Prostate gland (tissue), 2 donors: ENCODE measurements at places on chromosomes 7 and 10. TPM values are rescaled to one million over a fixed set of nuclear protein-coding genes. Genes with fewer than 3 reads are reported as not detected.
A peak's percentile ranks its signal among the peaks of the same experiment; 100 is the strongest.

GRCh38 chr7:66452165-66452564 is 176.5 kb upstream of the KCTD7 start:
- H3K27ac ChIP-seq = no peak overlapping the region
- no peaks in the 10 kb centered on the region for H3K27me3 ChIP-seq
- no peak for DNase-seq
- H3K36me3 ChIP-seq = no peaks in the 10 kb centered on the region

- no peaks in the 10 kb centered on the region for H3K36me3 ChIP-seq
- no peak overlapping the region for H3K27ac ChIP-seq
- H3K4me1 ChIP-seq = no peaks in the 10 kb centered on the region
- no peak for DNase-seq
- no peaks in the 10 kb centered on the region for H3K27me3 ChIP-seq
- no peak overlapping the region for H3K4me3 ChIP-seq
These were observed 30.2 kb upstream of the INSIG1 start for GRCh38 chr7:155267436-155267835.

GRCh38 chr10:97426776-97427570 is 982 bp downstream of the PGAM1 start:
- H3K27me3 ChIP-seq = no peaks in the 10 kb centered on the region
- peak overlapping the region; percentile 83 for H3K27ac ChIP-seq
- H3K4me3 ChIP-seq = peak overlapping the region; percentile 56

- H3K27ac ChIP-seq = no peak overlapping the region
- H3K4me1 ChIP-seq = peaks cover 3% of the 10 kb centered on the region
- H3K36me3 ChIP-seq = no peaks in the 10 kb centered on the region
- DNase-seq = no peak
These were observed 127.2 kb downstream of the LRRC4 start for GRCh38 chr7:127903892-127904669.

DNA sequence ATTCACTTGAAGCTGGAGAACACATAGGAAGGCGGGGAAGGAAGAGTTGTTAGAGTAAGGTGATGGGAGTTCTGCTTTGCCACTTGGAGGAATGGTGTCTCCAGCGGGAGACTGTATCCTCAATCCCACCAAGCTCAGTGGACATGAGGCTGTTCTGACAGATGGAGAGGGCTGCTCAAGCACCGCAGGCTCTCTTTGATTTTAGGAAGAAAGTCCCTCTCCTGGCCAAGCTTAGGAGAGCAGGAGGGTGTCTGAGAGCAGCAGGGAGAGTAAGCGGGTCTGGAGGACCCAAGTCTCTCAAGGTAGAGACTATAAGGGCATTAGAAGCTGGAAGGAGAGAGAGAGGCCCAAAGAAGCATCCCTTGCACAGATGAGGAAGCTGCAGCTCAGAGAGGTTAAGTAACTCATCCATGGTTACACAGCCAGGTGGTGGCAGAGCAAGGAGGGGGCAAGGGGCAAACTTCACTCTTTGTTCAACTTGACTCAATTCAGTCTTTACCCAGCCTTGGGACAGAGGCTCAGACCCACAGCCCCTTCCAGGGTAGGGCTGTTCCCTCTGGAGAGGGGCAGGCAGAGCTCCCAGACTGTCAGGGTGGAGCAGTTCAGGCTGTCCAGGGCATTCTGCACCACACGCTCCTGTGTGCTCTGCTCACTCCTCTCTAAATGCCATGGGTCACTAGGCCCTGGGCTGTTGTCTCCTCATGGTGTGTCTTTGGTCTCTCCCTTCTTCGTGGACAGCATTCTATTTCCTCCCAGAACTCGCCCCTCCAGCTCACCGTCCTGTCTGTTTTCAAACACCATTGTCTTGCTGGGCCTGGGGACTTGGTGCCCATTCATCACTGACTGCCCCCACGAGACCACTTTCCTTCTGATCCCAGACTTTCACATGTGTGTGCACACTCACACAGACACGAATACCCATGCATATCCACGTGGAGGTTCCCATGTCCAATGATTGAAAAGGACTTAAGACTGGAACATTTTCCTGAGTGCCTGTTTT is 8.9 kb downstream of the CHAT start:
- no peaks in the 10 kb centered on the region for H3K36me3 ChIP-seq
- H3K4me3 ChIP-seq = no peak overlapping the region
- no peaks in the 10 kb centered on the region for H3K4me1 ChIP-seq
- DNase-seq = no peak

GRCh38 chr10:70726909-70727495 is 54.7 kb downstream of the ADAMTS14 start:
- H3K4me3 ChIP-seq = no peak overlapping the region
- H3K27ac ChIP-seq = no peak overlapping the region
- H3K36me3 ChIP-seq = no peaks in the 10 kb centered on the region
- no peaks in the 10 kb centered on the region for H3K27me3 ChIP-seq
- DNase-seq = no peak

GRCh38 chr7:75937958-75938786 is 23.2 kb downstream of the POR start:
- H3K27me3 ChIP-seq = no peaks in the 10 kb centered on the region
- no peak for DNase-seq
- no peak overlapping the region for H3K4me3 ChIP-seq
- H3K4me1 ChIP-seq = no peaks in the 10 kb centered on the region

DNA sequence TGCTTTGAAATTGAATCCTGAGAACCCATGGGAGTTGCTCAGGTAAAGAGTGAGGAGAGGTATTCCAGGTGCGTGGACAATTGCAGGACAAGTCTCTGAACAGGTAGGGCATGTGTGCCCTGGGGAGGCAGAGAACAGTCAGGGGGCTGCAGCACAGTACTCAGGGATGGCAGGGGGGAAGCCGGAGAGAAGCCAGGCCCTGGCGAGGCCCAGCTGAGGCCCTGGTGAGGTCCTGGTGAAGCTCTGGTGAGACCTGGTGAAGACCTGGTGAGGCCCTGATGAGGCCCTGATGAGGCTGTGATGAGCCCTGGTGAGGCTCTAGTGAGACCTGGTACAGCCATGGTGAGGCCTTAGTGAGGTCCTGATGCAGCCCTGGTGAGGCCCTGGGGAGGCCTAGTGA is 155.5 kb upstream of the GDF10 start:
- H3K4me3 ChIP-seq = no peak overlapping the region
- no peaks in the 10 kb centered on the region for H3K4me1 ChIP-seq
- no peaks in the 10 kb centered on the region for H3K36me3 ChIP-seq
- DNase-seq = no peak
- no peaks in the 10 kb centered on the region for H3K27me3 ChIP-seq

Gene NPC1L1
- total RNA-seq = 0.23 TPM

Gene COL28A1
- 1.8 TPM for total RNA-seq

Gene MOGAT3
- total RNA-seq = not detected

Gene GNAT3
- total RNA-seq = not detected
